RCC 7860 (cell line): ENCODE measurements at places on chromosomes 4 and X.

DNA sequence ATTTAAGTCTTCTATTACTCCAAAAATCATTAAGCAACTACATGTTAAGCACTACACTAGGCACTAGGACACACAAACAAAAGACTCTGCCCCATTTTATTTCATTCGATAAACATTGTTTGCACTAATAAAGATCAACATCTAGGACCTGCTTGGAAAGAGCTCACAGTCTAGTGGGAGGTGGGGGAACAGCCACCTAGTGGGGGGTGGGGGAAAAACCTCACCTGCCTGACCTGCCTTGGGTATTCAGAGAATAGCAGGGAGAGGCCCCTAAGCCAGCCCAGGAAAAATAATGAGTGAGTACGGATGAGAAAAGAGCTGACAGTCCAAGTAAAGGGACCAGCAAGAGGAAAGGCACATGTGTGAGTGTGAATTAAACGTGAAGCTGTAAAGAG is 52.2 kb downstream of the PRDM5 start:
- no peak for DNase-seq

GRCh38 chr4:137345597-137345996 is 186.7 kb downstream of the PCDH18 start:
- no peak for DNase-seq

DNA sequence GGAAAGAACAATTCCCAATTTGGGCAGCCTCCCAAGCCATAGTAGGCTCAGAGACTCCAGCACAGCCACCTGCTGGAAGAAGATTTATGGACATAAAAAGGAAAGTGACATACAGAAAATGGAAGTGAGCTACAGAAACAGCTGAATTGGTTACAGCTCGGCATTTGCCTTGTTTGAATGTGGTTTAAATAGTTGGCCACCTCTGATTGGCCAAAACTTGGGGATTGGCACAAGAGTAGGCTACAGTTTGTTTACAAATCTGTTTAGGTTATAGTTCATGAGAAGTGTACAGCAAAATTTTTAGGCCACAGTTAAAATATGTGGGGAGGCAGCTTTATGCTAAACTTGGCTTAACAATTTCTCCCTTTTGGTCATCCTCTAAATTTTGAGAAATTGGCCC is 150.4 kb downstream of the MAGEC1 start:
- no peak for DNase-seq

DNA sequence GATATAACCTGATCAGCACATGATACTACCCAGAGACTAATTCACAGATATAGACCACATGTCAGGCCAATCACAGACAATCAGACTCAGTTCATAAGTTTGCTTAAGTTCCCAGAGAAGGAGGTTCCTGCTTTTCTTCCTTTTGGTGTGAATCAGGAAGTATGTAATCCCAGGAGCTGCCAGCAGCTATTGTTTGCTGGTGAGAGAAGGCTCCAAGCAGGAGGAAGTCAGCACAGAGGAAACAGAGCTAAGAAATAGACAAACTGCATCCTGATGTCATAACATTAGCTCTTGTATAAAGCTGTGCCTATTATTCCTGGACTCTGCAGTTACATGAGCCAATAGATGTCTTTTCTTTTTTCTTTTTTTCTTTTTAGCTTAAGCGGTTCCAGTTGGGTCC is 50.9 kb downstream of the UCHL1 start:
- DNase-seq: no peak
